G401 (cell line): ENCODE measurements at places on chromosomes 4 and X. TPM values are rescaled to one million over a fixed set of nuclear protein-coding genes. Genes with fewer than 3 reads are reported as not detected.

MTTP gene
- total RNA-seq, result not detected in 2 replicates

DIPK2B gene
- total RNA-seq, result not detected in 2 replicates

AMTN gene
- not detected in 2 replicates for total RNA-seq

USP17L13 gene
- not detected in 2 replicates for total RNA-seq
